ENCODE measurements at places on chromosomes 3 and 15.

- DNase-seq: no peak
These were observed 58.7 kb upstream of the PLXND1 start for GRCh38 chr3:129665024-129665768.

DNA sequence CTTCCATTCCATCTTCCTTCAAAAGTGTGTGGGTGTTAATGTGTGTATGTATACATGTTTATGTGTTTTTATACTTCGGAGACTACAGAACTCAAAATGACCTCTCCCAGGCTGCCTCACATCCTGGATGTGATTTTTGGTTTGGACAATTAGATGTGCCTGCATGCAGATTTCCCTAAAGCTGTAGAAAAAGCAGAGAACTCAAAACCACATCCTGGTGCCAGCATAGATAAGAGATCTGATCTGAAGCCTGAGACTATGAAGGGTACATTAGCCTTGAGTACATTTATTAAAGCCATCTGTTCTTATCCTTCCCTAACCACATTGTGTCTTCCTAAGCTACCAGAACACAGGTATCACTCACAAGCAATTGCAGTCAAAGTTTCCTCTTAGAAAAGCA, 319.4 kb upstream of the RASGRP1 start:
- no peak for DNase-seq

GRCh38 chr3:23580096-23580713, 225.6 kb upstream of the UBE2E1 start:
- DNase-seq: no peak

DNA sequence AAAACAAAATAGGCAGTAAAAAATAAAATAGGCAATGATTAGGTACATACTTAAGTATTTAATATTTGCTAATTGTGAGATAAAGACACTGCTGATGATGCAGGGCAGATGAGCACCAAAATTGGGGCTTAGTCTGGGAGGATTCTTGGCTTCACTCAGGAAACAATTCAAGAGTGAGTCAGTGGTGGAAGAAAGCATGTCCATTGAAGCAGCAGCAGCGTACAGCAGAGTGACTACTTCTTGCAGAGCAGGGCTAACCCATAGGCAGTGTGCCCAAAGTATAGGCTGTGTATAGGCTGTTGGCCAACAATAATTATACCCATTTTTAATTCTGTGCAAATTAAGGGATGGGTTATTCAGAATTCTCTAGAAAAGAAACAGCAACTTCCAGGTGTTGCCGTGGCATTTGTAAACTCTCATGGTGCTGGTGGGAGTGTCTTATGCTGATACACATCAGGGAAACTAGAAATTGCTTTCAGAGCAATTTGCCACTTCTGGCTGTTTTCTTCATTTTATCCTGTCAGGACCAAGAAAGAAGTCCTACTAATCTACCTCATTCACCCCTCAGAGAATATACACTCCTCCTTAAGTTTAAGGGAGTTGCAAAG, 317.3 kb upstream of the NAALADL2 start:
- DNase-seq: no peak

GRCh38 chr15:97899981-97900380, 60.5 kb upstream of the ARRDC4 start:
- DNase-seq: no peak

DNA sequence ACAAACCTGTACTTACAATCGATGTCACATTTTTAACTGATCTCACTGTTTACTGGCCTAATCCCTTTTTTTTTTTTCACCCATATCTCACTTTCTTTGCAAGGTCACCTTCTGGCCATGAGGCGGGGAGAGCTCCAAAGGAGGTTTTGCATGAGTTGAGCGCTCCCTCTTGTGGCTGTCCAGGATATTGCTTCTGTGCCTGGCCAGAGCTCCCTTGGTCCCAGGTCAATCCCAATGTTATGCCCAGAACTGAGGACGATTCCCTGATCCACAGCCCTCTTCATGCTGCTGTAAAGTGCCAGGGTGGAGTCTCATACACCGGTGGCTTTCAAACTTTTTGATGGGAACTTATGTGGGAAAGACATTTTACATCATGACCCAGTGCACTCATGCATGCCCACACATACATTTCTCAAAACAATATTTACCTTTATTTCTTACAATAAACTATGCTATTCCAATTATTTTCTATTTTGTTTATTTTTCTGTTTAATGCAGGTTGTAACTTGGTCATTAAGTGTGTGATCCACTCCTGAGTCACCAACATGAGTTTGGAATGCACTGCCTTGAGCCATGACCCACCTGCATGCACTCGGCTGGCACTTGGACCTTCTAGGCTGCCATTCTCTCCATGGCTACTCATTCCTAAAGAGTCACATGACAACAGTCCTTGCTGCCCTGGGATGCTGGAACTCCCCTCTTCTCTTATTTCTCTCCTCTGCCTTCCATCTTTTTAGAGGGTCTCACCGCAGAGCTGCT, 9.6 kb upstream of the SST start:
- DNase-seq: no peak

GRCh38 chr15:25536801-25537611, 98.2 kb upstream of the UBE3A start:
- DNase-seq: no peak

DNA sequence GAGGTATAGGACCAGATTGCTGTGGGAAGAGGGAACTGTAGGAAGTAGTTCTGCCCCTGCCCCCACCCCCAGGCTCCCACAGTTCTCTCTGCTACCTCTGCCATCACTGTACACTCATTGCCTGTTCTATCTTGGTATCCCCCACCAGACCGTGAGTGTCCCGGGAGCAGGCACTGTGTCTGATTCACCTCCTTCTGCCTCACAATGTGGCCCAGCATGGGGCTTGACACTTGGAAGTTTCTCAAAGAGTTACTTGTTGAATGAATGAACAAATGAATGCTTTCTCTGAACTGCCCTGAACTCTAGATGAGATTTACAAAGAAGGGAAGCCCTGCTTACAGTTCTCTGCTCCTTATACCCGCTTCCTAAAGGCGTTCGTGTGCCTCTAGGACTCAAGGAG, 27.1 kb upstream of the PIK3CB start:
- DNase-seq: no peak

DNA sequence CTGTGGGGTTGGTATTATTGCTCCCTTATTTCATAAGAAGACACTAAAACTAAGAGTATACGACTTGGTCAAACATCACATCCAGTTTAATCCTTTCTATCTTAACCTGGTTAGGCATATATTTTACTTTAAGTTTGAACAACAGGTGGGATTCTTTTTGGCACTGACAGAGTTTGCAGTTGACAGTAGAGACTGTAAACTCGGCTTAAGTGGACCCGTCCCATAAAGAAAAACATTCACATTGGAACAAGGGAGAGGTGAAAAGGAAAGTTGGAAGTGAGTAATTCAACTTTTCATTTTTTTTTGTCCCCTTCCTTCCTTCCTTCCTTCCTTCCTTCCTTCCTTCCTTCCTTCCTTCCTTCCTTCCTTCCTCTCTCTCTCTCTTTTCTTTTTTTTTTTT, 355.4 kb downstream of the LPP start:
- no peak for DNase-seq

DNA sequence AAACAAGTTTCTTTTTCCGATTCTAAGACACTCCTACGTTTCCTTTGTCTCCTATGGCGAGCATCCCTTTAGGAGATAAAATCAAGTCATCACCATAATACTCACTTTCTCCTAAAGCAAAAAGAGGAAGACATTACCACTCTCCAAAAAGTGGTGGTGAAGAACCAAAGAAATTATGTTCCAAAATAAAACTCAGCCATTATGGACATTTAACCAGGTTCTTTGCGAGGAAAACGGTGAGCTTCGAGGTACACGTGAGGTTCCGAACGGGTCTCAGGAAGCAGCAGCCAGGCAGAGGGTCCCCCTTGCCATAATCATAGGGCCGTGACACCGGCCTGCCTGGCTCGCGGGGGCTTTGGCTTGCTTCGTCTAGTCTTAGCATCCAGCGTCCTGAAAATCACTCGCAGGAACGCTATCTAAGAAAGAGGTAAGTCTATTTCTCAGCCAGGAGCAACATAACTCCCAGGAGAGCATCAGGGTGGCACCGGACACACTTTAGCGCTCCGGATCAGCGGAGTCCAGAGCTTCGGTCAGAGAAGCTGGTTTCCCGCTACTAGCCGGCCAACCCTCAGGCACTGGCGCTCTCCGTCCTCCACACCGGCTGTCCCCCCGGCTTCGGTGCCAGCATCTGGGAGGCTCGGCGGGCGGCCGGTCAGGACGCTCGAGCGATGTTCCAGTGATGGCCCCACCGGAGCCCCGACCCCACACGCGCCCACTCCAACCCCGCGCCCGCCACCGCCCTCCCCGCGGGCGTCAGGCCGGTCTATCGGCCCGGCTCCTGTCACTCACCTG, 581 bp downstream of the IP6K1 start:
- no peak for DNase-seq

DNA sequence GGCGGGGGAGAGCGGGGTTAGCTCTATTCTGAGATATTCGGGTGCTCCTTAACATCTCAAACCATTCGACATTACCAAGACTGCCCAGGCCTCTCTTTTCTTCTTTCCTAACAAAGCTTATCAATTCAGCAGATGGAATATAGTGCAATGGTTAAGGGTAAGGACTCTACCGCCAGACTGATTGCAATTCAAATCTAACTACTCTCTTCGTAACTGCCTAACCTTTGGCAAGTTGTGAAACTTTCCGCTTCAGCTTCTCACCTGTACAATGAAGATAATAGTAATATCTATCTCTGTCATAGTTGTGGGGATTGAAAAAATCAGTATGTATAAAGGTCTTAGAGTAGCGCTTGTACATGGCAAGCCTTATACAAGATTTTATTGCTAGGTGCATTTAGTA, 972 bp downstream of the UBA5 start:
- no peak for DNase-seq

- no peak for DNase-seq
These were observed 1.1 kb downstream of the TM4SF4 start for GRCh38 chr3:149475451-149476060.

DNA sequence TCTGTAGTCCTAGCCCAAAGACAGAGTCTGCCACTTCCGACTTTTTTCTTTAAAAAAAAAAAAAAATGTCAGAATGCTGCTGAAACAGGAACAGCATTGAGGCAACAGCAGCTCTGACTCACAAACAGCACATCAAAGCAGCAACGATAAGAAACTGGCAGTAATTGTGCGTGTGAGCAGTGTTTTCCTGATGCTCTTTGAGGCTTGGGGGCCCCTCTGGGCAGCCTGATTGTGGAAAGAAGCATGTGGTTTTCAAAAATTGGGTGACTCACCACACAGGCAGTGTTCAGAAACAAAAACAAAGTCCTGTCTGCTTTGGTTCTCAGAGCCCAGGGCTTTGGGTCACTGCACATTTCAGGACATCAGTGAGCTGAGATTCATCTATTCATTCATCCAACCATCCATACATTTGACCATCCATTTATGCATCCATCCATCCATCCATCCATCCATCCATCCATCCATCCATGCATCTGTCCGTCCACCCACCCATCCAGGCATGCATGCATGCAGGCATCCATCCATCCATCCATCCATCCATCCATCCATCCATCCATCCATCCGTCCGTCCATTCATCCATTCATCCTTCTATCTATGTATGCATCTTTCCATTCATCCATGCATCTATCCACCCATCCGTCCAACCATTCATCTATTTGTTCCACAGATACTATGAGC, 308.4 kb downstream of the RPLP1 start:
- DNase-seq: peak; percentile 89

GRCh38 chr3:50333744-50334328, 5.8 kb upstream of the TUSC2 start:
- no peak for DNase-seq

GRCh38 chr3:131491775-131492174, 11.0 kb downstream of the MRPL3 start:
- DNase-seq: no peak

- DNase-seq: peak; percentile 80
These were observed 639 bp downstream of the FOXP1 start for GRCh38 chr3:71582612-71583565.

GRCh38 chr15:97902140-97902780, 58.2 kb upstream of the ARRDC4 start:
- no peak for DNase-seq

GRCh38 chr3:16884084-16884747, 539 bp upstream of the PLCL2 start:
- DNase-seq: peak; percentile 77

GRCh38 chr3:72722930-72723726, 125.1 kb downstream of the SHQ1 start:
- no peak for DNase-seq

- no peak for DNase-seq
These were observed 41.2 kb downstream of the TIMP4 start for GRCh38 chr3:12117473-12117872.

GRCh38 chr15:32909431-32909830, 191.6 kb downstream of the GREM1 start:
- no peak for DNase-seq

GRCh38 chr15:48622237-48622636, 23.3 kb downstream of the FBN1 start:
- no peak for DNase-seq

GRCh38 chr15:63797116-63797515, 36.6 kb downstream of the HERC1 start:
- no peak for DNase-seq

DNA sequence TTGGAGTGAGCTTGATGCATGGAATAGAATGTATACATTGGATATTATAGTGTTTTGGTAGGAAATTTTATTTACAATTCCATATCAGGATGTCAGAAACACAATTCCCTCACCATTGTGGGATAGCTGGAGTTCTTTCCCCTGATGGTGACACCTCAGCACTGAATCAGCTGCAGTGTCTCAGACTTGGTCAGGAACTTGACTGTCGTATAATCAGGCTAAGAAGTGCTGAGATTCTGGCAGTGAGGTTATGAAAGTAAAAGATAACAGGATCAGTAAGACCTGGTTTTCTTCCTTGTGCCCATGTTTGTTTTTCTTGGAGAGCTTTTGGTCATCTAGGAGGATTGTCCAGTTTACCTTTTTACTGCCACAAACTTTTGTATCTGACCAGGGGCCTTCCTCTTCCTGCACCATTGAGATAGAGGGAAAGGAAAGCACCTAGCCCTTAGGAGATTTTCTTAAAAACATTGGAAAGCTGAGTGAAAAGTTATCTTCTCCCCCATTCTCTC, 27.3 kb upstream of the ST3GAL6 start:
- no peak for DNase-seq

DNA sequence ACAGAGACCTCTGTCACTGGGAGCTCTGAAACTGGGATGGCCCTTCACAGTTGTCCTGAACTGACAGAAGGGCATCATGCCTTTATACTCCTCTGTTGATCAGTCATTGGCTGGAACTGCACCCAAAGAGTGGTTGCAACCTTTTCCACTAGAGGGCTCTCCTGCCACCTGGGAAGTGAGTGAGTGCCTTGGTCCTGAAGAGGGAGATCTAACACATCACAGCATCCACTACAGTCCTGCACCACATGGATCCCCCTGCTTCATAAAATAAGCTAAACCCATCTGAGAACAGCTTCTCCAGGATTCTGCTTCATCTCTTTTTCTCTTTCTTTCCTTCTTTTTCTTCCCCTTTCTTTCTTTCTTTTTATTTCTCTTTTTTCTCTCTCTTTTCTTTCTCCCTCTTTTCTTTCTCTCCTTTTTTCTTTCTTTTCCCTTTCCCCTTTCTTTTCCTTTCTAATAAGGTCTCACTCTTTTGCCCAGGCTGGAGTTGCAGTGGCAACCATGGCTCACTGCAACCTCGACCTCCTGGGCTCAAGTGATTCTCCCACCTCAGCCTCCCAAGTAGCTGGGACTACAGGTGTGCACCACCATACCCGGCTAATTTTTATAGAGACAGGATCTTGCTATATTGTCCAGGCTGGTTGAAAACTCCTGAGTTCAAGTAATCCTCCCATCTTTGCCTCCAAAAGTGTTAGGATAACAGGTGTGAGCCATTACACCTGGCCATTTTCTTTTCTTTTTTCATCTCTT, 42.8 kb upstream of the RAF1 start:
- peak; percentile 70 for DNase-seq

All from natural killer cell treated with Interleukin-12 subunit alpha and Interleukin-12 subunit beta and Interleukin-15 and Interleukin-18, amount 100 ng/mL, for 72 hours (primary cell).